Mononuclear cell (primary cell): ENCODE measurements at places on chromosomes 7 and 10. TPM values are rescaled to one million over a fixed set of nuclear protein-coding genes. Genes with fewer than 3 reads are reported as not detected.

Gene DPP6
- not detected for total RNA-seq

Gene MMD2
- not detected for total RNA-seq

Gene TMEM225B
- total RNA-seq: 1.4 TPM

Gene WIPF3
- total RNA-seq: under 0.01 TPM

Gene SPAG6
- not detected for total RNA-seq

Gene CD36
- 364 TPM for total RNA-seq

Gene TMEM229A
- not detected for total RNA-seq

Gene PDLIM1
- 19.9 TPM for total RNA-seq

Gene PIP
- not detected for total RNA-seq

Gene NUP42
- total RNA-seq: 18.9 TPM

Gene FAM25A
- not detected for total RNA-seq

Gene TUBB8
- total RNA-seq: 0.21 TPM

Gene TBX20
- total RNA-seq: 0.42 TPM

Gene POM121
- total RNA-seq: 17.4 TPM

Gene TFEC
- total RNA-seq: 7.8 TPM
